ENCODE measurements at places on chromosomes 4 and X.

DNA sequence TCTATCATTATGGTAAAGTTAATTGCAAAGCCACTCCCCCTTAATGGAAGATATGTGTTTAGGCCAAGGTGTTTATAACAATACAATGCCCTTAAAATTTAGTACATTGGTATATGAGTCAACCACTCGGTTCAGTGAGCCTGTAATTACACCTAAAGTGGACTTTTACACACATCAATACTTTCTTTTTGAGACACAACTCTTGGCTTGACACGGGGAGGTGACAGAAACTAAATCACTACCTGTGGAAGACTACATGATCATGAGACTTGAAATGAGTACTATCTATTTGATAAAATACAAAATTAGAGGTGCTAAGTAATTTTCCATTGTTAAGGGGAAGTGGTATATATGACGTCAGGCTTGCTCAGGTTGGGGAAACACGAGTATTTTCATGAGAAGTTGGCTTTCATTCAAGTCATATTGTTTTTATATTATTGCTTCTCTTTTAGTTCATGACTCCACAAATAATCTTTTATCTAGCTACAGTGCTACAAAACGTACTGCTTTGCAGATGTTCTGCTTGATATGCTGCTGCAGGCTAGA, 918.3 kb downstream of the ARAP2 start:
- DNase-seq, result no peak

DNA sequence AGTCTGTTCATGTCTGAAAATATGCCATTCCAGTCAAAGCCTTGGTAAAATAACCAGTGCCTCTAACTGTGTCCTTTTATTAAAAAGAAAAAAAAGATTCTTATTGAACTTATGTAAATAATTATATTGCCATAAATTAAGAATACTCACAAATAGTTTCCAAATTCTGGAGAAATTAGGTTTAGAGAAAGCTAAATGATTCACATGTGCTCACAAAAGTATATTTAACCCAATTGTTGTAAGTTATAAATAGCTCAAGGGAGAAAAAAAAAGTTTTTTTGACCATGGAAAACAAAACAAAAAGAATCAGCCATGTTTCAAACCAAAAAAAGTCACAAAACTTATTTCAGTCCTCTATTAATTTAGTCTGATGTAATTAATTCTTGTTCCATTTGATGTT, 25.3 kb upstream of the HERC6 start:
- DNase-seq, result no peak

- DNase-seq, result no peak
These were observed 36.9 kb upstream of the GDPD2 start for GRCh38 chrX:70386235-70386634.

- DNase-seq, result no peak
These were observed 353.1 kb upstream of the NR3C2 start for GRCh38 chr4:148795156-148795864.

DNA sequence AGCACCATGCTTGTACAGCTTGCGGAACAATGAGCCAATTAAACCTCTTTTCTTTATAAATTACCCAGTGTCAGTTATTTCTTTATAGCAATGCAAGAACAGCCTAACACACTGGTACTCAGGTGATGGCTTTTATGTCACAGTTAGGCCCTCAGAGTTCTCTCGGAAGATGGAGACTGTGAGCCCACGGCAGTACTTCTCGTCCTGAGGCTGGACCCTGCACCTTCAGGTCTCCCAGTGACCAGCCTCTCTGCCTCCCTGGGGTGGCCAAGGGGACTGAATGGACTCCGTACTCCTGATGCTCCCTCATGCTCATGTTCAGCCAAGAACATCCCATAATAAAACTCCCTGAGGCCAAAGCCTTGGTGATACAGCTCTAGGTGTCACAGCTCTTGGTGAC, 25.0 kb upstream of the PDLIM3 start:
- no peak for DNase-seq

DNA sequence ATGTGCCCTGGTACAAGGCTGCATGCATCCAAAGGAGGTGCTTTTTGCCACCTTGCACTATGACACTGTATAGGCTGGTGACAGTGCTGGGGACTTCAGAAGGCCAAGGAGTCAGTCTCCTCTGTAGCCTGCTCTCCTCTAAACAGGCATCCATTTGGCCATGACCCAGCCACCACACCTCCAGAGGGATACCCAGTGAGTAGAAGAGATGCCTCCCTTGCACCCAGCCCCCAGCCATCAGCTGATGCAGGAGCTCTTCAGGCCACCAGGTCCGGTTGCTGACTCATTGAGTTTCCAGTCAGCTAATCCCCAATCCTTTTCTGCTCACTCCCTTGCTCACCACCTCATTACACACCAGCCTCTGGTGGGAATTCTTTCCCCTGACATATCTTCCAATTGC, 99.8 kb downstream of the PJA1 start:
- DNase-seq, result no peak

GRCh38 chr4:6328526-6328925, 58.9 kb downstream of the WFS1 start:
- no peak for DNase-seq

DNA sequence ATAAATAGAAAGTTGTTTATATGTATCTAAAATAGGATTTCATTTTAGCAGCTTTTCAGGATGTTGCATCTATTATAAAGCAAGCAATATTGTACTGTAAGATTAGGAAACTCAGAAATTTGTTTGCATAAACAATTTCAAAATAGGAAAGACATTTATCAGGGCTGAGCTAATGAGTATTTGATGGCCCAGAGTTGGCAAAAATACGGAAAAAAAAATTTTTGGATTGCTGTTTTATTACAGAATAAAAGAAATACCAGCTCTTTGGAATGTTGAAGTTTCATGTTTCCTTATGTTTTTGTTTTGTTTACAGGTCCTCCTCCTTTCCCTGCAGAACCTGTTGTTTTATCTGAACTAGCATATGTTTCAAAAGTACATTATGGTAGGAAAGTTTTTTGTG, 14.5 kb downstream of the ADAD1 start:
- DNase-seq, result no peak

- no peak for DNase-seq
These were observed 133.3 kb upstream of the RAI2 start for GRCh38 chrX:17994429-17994828.

- no peak for DNase-seq
These were observed 21.2 kb downstream of the WDR1 start for GRCh38 chr4:10095296-10095991.

DNA sequence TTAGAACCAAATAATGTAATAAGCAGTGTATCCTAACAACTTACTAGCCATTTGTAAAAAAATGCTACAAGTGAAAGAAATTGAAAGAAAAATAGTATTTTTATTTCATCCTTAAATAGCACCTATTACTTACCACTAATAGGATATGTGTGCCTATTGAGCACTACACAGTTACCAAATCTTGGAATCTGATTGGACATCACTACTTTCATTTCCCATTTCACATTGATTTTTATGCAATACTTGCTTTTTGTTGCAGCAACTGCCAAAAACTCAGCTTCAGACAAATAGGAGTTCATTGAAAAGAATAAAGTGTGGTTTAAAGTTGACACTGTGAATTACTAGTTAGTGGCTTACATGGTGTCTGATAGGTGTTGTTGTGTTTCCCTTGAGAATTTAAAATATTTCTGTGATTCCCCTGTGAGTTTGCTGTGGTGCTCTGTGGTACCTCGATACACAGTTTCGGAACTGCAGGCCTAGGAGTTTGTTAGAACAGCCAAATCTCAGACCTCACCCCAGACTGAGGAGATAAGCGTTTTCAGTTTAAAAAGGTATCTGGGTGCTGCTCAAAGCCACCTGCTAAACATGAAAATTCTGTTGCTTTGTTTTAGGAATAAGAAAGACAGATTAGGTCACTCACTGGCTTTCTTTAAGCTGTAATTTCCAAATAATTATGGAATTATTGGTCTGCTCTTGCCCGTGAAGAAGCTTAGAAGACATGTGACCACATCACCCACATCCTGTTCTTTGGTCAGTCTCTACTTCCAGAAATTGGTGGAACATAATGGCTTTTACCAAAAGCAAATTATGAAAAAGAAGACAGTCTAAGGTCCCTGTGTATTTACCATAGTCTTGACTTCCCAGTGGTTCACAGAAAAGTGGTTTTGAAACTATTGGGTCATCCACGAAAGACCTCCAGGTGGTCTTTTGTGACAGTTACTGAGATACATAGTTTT, 97.8 kb downstream of the SYTL5 start:
- no peak for DNase-seq

DNA sequence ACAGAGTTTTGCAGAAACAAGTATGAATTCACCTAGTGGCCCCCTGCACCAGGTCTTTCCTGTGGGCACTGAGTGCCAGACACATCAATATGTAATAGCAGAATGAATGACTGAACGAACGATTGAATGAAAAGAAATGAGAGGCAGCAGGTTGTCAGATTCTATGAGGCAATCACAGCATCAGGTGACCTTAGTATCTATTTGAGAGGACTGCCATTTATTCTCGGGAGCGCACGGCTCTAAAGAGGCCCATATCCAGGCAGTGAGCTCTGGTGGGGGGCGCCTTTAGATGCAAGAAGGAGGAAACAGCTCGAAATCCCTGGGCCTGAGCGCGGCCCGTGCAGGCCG, 528 bp upstream of the SLC25A4 start:
- DNase-seq, result peak; percentile 54

GRCh38 chrX:39163581-39164126, 362.4 kb downstream of the MID1IP1 start:
- no peak for DNase-seq
